Right renal cortex interstitium (tissue), 3 donors: ENCODE measurements at places on chromosomes 1 and 21. TPM values are rescaled to one million over a fixed set of nuclear protein-coding genes. Genes with fewer than 3 reads are reported as not detected.

The CFHR5 gene
- not detected for polyA plus RNA-seq

The IFT25 gene
- 46.7 TPM for polyA plus RNA-seq

The TRIM58 gene
- polyA plus RNA-seq, result 1.2 TPM

The C2CD4D gene
- 0.10 TPM for polyA plus RNA-seq

The AMPD1 gene
- polyA plus RNA-seq, result not detected

The OXCT2 gene
- 0.25 TPM for polyA plus RNA-seq

The EPRS1 gene
- 124 TPM for polyA plus RNA-seq

The ITLN2 gene
- polyA plus RNA-seq, result not detected

The CTTNBP2NL gene
- polyA plus RNA-seq, result 47.9 TPM

The SPATA6 gene
- polyA plus RNA-seq, result 18.3 TPM

The CRYBG2 gene
- 1.0 TPM for polyA plus RNA-seq

The FMO4 gene
- 15.2 TPM for polyA plus RNA-seq

The SHC1 gene
- 74.7 TPM for polyA plus RNA-seq

The CASQ1 gene
- polyA plus RNA-seq, result 0.18 TPM

The OR2L8 gene
- not detected for polyA plus RNA-seq

The NUF2 gene
- polyA plus RNA-seq, result 27.5 TPM

The EPHA10 gene
- polyA plus RNA-seq, result 0.06 TPM

The ADORA3 gene
- 0.44 TPM for polyA plus RNA-seq

The GBP4 gene
- 11.6 TPM for polyA plus RNA-seq

The TMEM269 gene
- polyA plus RNA-seq, result 1.1 TPM

The TBX19 gene
- 2.4 TPM for polyA plus RNA-seq

The PPFIA4 gene
- 5.8 TPM for polyA plus RNA-seq

The CELA3B gene
- not detected for polyA plus RNA-seq

The NR1I3 gene
- 4.7 TPM for polyA plus RNA-seq

The GBP2 gene
- polyA plus RNA-seq, result 3.5 TPM

The EXTL1 gene
- polyA plus RNA-seq, result 1.1 TPM

The DHRS3 gene
- 68.3 TPM for polyA plus RNA-seq
